ENCODE measurements at places on chromosomes 3 and 15.

GRCh38 chr15:35665896-35666536, 120.1 kb upstream of the DPH6 start:
- no peaks in the 10 kb centered on the region for H3K36me3 ChIP-seq
- H3K27me3 ChIP-seq, result no peaks in the 10 kb centered on the region
- DNase-seq, result no peak
- no peaks in the 10 kb centered on the region for H3K4me1 ChIP-seq
- H3K4me3 ChIP-seq, result no peak overlapping the region

- H3K27ac ChIP-seq, result no peak overlapping the region
- H3K36me3 ChIP-seq, result peaks cover 50% of the 10 kb centered on the region
- peaks cover 18% of the 10 kb centered on the region for H3K4me1 ChIP-seq
- H3K27me3 ChIP-seq, result no peaks in the 10 kb centered on the region
Observed at GRCh38 chr3:47464588-47464987, 11.2 kb downstream of the SCAP start.

DNA sequence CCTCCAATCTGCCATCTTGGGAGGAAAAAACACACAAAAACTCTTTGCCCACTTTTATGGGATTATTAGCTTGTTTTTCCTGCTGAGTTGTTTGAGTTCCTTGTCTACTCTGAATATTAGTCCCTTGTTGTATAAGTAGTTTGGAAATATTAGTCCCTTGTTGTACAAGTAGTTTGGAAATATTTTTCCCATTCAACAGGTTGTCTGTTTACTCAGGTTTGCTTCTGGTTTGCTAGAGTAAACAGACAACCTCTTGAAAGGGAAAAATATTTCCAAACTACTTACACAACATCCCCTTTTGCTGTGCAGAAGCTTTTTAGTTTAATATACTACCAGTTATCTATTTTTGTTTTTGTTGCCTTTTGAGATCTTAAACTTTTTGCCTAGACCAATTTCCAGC, 193.3 kb upstream of the MANF start:
- no peaks in the 10 kb centered on the region for H3K27me3 ChIP-seq
- H3K36me3 ChIP-seq, result no peaks in the 10 kb centered on the region
- no peak overlapping the region for H3K4me3 ChIP-seq
- H3K27ac ChIP-seq, result no peak overlapping the region
- no peaks in the 10 kb centered on the region for H3K4me1 ChIP-seq

- no peaks in the 10 kb centered on the region for H3K4me1 ChIP-seq
- no peak overlapping the region for H3K27ac ChIP-seq
- peaks cover 2% of the 10 kb centered on the region for H3K27me3 ChIP-seq
- no peaks in the 10 kb centered on the region for H3K36me3 ChIP-seq
Observed at GRCh38 chr15:35603301-35603700, 57.3 kb upstream of the DPH6 start.

DNA sequence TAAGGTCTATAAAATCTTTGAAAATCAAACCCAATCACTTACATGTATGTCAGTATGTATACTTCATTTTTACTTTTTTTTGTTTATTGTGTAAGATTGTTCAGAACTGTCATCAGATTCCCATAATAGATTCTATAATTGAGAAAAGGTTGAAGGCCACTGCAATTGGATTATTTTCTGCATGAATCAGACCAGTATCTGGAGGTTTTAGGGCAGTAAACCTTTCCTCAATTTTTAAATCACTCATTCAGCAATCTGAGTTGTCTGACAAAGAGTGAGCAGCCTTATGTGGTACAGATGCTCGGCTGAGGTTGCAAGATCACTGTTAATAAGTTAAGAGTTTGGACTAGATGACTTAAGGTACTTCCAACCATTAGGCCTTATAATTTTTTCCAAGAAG, 96.0 kb downstream of the TP63 start:
- H3K27ac ChIP-seq, result no peak overlapping the region
- H3K27me3 ChIP-seq, result peaks cover 6% of the 10 kb centered on the region
- no peak overlapping the region for H3K4me3 ChIP-seq
- peaks cover 9% of the 10 kb centered on the region for H3K36me3 ChIP-seq

DNA sequence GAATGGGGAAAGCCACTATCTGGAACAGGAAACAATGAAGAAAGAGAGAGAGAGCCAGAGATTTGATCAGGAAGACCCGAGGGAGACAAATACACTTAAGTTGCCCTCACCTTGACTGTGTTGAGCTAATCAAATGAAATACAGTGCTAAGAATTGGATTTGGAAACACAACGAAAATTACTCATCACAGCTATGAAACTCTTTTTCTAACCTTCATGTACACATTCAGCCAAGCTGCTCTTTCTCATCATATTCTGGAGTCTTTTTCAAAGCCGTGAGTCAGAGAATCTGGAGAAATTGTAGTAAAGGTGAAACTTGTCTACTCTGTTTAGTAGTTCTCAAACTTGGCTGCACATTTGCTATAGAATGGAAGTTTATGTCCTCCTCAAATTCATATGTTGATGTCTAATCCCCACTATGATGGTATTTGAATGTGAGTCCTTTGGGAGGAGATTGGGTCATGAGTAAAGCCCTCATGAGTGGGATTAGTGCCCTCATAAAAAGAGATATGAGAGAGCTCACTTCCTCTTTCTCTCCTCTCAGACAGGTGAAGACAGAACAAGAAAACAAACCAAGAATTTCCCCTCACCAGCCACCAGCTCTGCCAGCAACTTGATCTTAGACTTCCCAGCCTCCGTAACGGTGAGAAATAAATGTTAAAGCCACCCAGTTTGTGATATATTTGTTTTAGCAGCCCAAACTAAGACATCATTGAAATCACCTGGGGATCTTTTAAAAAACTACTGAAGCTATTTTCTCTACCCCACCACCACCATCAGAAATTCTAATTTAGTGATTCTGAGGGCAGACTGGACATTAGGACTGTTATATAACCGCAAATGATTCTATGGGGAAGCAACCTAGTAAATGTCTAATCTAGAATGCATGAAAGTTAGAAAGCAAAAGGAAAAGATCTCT, 143.6 kb upstream of the GRM7 start:
- no peaks in the 10 kb centered on the region for H3K4me1 ChIP-seq
- H3K4me3 ChIP-seq, result no peak overlapping the region
- no peak for DNase-seq
- H3K36me3 ChIP-seq, result no peaks in the 10 kb centered on the region
- no peaks in the 10 kb centered on the region for H3K27me3 ChIP-seq

DNA sequence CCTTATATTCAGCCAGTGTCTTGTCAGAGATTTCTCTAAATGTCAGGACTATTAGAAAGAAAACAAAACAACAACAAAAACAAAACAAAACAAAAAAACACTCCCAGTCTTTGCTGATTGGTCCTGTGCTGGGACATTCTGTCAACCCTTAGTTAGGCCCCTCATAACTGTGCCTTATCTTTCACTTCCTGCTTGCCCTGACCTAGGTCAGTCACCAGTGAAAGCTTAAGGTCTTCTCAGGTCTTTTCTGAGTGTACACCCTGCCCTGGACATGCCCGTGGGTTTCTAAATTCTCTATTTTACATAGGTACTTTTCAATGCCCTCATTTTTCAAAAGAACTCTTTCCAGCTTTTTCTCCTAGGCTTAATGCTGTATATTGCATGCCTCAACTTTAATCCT, 454.1 kb downstream of the GRM7 start:
- H3K27ac ChIP-seq, result no peak overlapping the region
- no peaks in the 10 kb centered on the region for H3K4me1 ChIP-seq
- H3K36me3 ChIP-seq, result no peaks in the 10 kb centered on the region

- peak overlapping the region; percentile 98 for H3K27ac ChIP-seq
- peak overlapping the region; percentile 96 for H3K4me3 ChIP-seq
- H3K4me1 ChIP-seq, result peaks cover 38% of the 10 kb centered on the region
- peaks cover 31% of the 10 kb centered on the region for H3K36me3 ChIP-seq
Observed at GRCh38 chr3:101725194-101725889, 928 bp downstream of the CEP97 start.

GRCh38 chr3:50323092-50323600, 601 bp upstream of the HYAL2 start:
- no peak overlapping the region for H3K27ac ChIP-seq
- H3K36me3 ChIP-seq, result peaks cover 25% of the 10 kb centered on the region
- H3K4me1 ChIP-seq, result peaks cover 11% of the 10 kb centered on the region
- peak overlapping the region; percentile 8 for H3K4me3 ChIP-seq
- H3K27me3 ChIP-seq, result no peaks in the 10 kb centered on the region

DNA sequence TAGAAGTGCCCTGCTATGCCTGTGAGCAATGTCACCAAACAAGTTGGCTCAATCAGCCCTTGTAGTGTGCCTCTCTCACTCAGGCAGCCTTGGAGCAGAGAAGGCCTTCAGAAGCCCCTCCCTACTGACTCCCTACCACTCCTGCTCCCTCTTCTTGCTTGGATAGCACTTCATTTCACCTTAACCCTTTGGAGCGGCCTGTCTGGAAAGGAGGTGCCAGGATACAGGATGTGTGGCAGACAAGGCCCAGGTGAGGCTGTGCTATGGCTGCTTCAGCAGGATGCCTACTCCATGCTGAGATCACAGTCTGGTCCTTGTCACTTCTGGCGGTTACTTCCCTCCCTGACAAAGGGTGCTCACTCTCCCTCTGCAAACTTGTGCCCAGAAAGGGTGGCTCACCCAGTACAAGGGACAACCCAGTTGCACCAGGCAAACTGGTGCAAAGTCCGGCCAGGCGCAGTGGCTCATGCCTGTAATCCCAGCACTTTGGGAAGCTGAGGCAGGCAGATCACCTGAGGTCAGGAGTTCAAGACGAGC, 1.1 kb downstream of the MON1A start:
- no peaks in the 10 kb centered on the region for H3K27me3 ChIP-seq
- H3K4me3 ChIP-seq, result peak overlapping the region; percentile 90
- H3K27ac ChIP-seq, result no peak overlapping the region
- H3K36me3 ChIP-seq, result no peaks in the 10 kb centered on the region
- peaks cover 16% of the 10 kb centered on the region for H3K4me1 ChIP-seq

GRCh38 chr15:85722374-85723152, 72.2 kb downstream of the KLHL25 start:
- peak overlapping the region; percentile 62 for H3K27ac ChIP-seq
- DNase-seq, result no peak
- H3K4me1 ChIP-seq, result peaks cover 40% of the 10 kb centered on the region
- peaks cover 85% of the 10 kb centered on the region for H3K36me3 ChIP-seq

DNA sequence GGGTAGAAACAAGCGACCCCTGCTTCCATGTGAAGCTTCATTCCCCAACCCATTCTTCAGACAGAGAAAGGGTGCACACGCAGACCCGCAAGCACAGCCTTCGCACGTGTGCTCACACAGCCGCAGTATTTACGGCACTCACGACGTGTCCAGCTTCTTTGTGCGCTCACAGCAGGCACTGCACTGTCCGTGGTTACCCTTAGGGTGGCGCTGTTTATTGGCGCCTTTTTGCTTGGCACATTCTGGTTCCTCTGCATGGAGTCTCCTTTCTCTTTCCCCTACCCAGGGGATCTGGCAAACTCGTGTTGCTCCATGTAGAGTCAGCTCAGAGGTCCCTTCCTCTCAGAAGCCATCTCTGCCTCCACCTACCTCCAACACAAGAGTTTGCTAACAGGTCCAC, 115.1 kb downstream of the SLCO3A1 start:
- peaks cover under 1% of the 10 kb centered on the region for H3K4me1 ChIP-seq
- H3K4me3 ChIP-seq, result no peak overlapping the region
- H3K27ac ChIP-seq, result no peak overlapping the region
- no peaks in the 10 kb centered on the region for H3K27me3 ChIP-seq
- no peaks in the 10 kb centered on the region for H3K36me3 ChIP-seq
- DNase-seq, result no peak

- no peak overlapping the region for H3K27ac ChIP-seq
- H3K4me3 ChIP-seq, result no peak overlapping the region
- H3K4me1 ChIP-seq, result peaks cover 42% of the 10 kb centered on the region
- no peak for DNase-seq
Observed at GRCh38 chr3:46100812-46101211, 73.5 kb upstream of the XCR1 start.

DNA sequence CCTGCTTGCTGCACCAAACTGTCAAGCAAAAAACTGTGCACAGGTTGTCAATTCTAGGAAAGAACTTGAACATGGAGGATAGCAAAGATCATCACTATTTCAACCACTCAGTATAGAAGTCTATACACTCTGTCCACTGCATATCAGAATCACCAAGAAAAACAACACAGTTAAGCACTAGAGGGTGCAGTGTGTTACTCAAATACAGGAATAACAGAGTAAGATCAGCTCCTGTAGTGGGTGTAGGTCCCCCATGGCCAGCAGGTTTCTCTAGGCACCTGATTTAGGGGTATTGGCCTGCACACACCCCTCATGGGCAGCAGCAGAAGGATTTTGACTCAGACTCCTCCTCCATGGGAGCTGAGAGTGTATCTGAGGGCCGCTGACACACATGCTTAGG, 464.1 kb downstream of the EPHA6 start:
- no peaks in the 10 kb centered on the region for H3K36me3 ChIP-seq
- H3K4me1 ChIP-seq, result no peaks in the 10 kb centered on the region
- H3K27ac ChIP-seq, result no peak overlapping the region
- no peak overlapping the region for H3K4me3 ChIP-seq
- no peaks in the 10 kb centered on the region for H3K27me3 ChIP-seq

- no peak overlapping the region for H3K4me3 ChIP-seq
- H3K27me3 ChIP-seq, result peaks cover 45% of the 10 kb centered on the region
- no peak overlapping the region for H3K27ac ChIP-seq
- DNase-seq, result no peak
- H3K4me1 ChIP-seq, result peaks cover 10% of the 10 kb centered on the region
- no peaks in the 10 kb centered on the region for H3K36me3 ChIP-seq
Observed at GRCh38 chr3:123880998-123881561, 3.1 kb downstream of the MYLK start.

- H3K4me1 ChIP-seq, result peaks cover 20% of the 10 kb centered on the region
- peak; percentile 18 for DNase-seq
- no peak overlapping the region for H3K27ac ChIP-seq
- no peak overlapping the region for H3K4me3 ChIP-seq
Observed at GRCh38 chr3:183560607-183561006, 5.1 kb upstream of the KLHL6 start.

DNA sequence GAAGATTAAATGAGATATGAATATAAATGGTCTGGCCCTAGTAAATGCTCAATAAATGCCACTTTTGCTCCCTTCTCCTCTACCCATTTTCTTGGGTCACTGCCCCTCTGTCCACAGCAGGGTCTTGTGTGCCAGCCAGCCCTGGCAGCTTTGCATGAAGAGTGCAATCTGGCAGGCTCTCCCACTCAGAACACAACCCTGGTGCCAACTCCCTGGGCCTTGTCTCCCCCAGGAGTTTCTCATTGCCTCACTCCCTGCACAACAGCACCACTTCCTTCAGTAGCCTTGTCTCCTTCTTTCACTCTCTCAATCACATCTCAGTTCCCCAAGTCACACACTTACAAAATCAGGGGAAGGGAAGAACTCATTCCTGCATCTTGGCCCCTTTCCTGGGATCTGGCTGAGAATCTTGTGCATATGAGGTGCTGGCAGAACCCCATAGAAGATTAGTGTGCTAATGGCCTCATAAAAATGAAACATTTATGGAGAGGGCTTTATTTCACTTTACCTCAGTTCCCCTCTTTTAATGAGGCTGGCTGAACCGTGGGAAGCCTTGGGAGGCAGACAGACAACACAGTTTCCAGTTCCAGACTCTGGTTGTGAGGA, 445.9 kb upstream of the PROK2 start:
- no peak overlapping the region for H3K27ac ChIP-seq
- no peak for DNase-seq
- H3K4me1 ChIP-seq, result peaks cover 7% of the 10 kb centered on the region
- no peaks in the 10 kb centered on the region for H3K36me3 ChIP-seq
- H3K27me3 ChIP-seq, result peaks cover 7% of the 10 kb centered on the region
- no peak overlapping the region for H3K4me3 ChIP-seq
